ENCODE measurements at places on chromosomes 3 and 15.

- no peak for DNase-seq
Observed at GRCh38 chr3:197064771-197065170, 35.2 kb upstream of the MELTF start.

GRCh38 chr15:33194704-33195670 lies at the start of gene FMN1:
FMN1 (minus strand) TSS chr15:33194714; CDS start chr15:33154914, 39,800 bp downstream.
- DNase-seq = peak; percentile 68

- peak; percentile 53 for DNase-seq
Observed at GRCh38 chr3:157248590-157249422, 88.9 kb upstream of the CCNL1 start.

DNA sequence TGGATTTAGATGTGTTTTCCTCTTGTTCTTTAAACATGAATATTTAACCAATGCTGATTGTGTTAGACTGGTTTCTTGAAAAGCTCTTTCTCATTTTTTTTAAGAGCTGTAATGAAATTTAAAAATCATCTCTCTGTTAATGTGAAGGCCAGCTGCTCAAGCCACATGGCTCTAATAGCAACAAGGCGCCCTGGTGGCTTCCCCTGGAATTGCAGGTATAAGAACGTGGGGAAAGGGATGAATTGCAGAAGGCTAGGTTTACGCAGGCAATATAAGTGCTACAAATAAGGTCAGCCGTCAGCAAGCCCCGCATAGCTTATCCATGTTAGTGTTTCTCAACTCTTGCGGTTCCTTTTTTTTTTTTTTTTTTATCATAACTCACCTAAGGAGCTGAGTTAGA lies 108.5 kb downstream of the SAMMSON start:
- DNase-seq = no peak

GRCh38 chr3:187677604-187678003 lies 7.4 kb upstream of the SST start:
- DNase-seq = no peak

- no peak for DNase-seq
Observed at GRCh38 chr15:99717161-99718009, 15.9 kb downstream of the LYSMD4 start.

GRCh38 chr15:65752151-65752700 lies 39.9 kb downstream of the DENND4A start:
- DNase-seq = no peak

- DNase-seq = peak; percentile 40
Observed at GRCh38 chr15:74406992-74407705, 26.6 kb downstream of the SEMA7A start.

DNA sequence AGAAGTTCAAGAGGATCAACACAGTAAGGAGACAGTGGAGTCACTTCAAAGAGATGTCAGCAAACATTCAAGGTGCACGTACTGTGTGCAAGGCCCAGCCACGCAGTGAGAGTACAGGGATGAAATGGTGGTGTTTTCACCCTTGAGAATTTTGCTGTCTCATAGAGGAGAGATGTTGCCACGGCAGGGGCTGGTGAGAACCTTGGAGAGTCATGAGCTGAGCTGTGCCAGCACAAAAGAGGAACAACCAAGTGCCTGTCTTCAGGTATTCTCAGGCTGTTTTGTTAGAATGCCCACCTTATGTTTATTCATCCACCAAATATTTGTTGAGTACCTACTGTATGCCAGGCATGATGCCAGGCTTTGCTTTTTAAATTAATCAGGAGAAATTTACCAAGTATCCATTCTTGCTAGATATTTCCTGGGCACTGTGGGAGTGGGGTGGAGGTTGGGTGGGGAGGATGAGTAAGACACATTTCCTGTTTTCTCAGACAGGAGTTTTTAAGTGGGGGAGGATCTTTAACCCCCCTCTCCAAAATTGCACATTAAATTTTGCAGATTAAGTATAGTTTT lies 72.6 kb downstream of the SLC6A11 start:
- DNase-seq = no peak

- no peak for DNase-seq
Observed at GRCh38 chr3:69735893-69736292, 3.4 kb upstream of the MITF start.

Data from DMS 273 treated with DMSO at 0.1 percent for 48 hours (cell line).